GM20000 (cell line): ENCODE measurements at places on chromosomes 11 and 22.

- DNase-seq = no peak
Observed at GRCh38 chr22:29555065-29555644, 1.6 kb upstream of the THOC5 start.

- no peak for DNase-seq
Observed at GRCh38 chr11:23313001-23313400, 452.7 kb upstream of the CCDC179 start.

DNA sequence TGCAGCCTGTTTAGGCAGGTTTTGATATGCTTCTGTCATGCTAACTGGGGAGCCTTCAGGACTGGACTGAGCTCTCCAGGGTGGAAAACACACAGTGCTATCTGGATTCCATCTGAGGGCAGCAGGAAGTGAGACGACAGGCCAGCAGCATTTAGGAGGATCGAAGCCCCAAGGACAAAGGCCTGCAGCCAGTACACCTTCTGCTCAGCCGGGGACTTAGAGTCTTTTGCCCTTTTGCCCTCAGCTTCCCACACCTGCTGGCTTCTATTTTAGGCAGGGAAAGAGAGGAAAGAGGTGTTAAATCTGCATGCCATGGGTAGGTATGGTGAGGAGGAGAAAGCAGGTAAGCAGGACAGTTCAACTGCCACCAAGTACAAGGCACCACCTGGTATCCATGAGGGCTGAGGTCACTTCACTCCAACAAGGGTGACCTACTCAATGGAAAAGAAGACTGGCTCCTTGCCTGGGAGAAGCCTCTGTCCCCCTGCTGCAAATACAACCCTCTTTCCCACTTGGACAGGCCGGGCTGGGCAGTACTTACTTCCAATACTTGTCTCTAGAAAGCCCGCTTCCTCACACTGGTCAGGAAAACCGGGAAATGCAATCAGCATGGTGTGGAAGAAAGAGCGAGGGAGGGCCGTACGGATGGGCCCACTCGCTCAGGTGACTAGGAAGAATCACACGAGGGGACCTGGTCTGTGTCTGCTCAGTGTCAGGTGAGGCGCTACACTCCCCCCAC, 12.3 kb downstream of the LARGE2 start:
- no peak for DNase-seq

GRCh38 chr11:120431633-120432032, 79.9 kb upstream of the GRIK4 start:
- DNase-seq = no peak

DNA sequence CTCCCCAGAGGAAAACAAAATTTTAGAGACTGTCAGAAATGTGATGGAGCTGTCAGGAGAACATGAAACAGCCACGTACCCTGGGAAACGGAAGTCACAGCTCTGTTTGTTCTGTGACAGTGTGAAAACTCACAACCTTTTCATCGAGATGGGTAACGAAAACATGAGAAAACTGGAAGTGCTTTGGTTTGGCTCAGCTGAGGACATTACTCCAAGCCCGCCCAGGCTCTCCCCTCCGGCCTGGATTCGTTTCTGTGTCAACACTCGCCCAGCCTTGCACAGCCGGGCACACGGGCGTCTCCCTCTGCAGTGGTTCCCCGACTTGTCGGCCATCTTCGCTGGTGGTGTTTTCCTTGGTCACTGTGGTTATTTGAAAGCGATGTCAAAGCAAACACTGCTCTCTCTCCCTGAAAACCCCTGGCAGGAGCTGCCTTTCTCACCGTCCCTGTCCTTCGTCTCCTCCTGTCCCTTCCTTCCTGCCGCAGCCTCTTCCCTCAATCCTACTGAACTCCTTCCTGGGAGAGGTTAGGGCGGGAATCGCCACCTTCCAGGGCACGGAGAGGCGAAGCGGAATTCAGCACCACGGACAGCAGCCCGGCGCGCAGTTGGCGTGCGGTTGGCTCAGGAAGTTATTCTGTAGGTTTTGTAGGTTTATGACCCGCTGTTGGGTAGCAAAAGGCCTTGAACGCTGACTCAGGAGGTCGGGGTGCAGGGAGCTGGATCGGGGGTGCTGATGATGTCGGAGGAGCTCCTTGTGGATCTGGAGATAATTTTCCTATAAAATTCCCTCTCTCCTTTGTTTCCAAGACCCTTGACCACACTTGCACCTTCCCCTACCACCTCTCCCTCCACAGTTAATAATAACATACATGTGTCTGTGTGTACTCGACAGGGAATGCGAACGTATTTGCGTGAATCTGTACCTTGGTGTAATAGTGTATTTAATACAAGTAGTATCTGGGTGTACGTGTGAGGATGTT, 13.1 kb upstream of the RPS19BP1 start:
- no peak for DNase-seq

- peak; percentile 43 for DNase-seq
Observed at GRCh38 chr11:114036147-114036811, 23.2 kb upstream of the ZBTB16 start.

DNA sequence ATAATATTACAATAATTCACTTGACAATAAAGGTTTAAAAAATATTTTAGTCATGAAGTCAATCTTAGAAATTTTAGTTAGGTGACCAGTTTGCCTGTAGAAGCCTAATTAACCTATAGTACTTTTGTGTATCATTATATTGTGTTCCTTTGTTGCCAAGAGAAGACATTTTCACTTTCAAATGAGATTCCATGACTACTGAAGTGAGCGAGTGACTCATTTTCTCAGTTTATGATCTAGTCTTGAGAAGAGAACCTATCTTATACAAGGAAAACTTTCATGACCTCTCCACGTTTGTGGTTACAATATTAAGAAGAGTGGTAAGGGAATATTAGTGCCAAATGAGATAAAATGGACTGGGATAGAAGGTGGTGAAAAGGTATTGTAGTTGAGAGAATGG, 423.9 kb upstream of the CHORDC1 start:
- DNase-seq = no peak

- DNase-seq = no peak
Observed at GRCh38 chr11:37230865-37231264, 632.8 kb upstream of the RAG2 start.

- no peak for DNase-seq
Observed at GRCh38 chr22:42065438-42066125, 5.0 kb downstream of the NAGA start.

DNA sequence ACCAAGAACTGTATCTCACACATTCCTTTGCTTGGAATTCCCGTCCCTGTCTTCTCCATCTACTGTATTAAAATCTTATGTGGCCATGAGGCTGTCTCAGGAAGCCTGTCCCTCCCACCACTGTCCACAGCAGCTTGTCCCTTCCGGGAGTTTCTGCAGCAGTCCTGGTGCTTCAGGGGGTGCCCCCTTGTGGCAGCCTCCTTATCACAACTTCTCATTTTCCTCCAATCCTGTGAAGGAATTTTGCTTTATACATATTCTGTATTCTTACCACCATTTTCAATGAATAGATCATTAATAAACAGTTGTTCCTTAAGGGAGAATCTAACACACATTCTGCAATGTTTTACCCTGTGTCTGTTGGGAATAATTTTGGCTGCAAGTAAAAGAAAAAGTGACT, 220.4 kb upstream of the RAG2 start:
- DNase-seq = peak; percentile 6
